ENCODE measurements at places on chromosomes 13 and 19. TPM values are rescaled to one million over a fixed set of nuclear protein-coding genes. Genes with fewer than 3 reads are reported as not detected.

The DMKN gene
- 0.32 TPM for total RNA-seq

DNA sequence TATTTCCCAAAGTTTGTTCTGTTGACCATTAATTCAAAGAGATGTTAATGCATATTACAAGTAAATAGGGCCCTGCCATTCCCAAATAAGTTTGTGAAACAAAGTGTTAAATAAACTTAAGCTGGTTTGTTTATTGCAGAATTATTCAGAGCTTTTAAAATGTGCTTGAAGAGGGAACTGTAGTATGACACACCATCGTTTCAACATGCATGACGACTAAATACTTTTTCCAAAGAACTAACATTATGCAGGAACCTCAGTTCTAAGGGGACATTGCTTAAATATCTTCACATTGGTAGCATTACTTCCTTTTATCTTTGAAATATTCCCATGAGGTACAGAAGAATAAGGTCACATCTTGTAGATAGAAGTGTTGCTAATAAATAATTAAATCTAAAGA is 14.6 kb downstream of the LHFPL6 start:
- H3K27ac ChIP-seq: no peak overlapping the region
- H3K4me1 ChIP-seq: peaks cover 38% of the 10 kb centered on the region
- H3K4me3 ChIP-seq: no peak overlapping the region
- DNase-seq: no peak
- H3K27me3 ChIP-seq: no peaks in the 10 kb centered on the region

The FAM216B gene
- total RNA-seq: not detected

GRCh38 chr13:91323349-91323748 is 24.1 kb upstream of the MIR17HG start:
- no peak overlapping the region for H3K27ac ChIP-seq
- no peak for DNase-seq
- H3K27me3 ChIP-seq: peaks cover 5% of the 10 kb centered on the region

GRCh38 chr13:73287831-73288230 is 229.0 kb downstream of the KLF5 start:
- H3K27ac ChIP-seq: no peak overlapping the region
- DNase-seq: no peak

DNA sequence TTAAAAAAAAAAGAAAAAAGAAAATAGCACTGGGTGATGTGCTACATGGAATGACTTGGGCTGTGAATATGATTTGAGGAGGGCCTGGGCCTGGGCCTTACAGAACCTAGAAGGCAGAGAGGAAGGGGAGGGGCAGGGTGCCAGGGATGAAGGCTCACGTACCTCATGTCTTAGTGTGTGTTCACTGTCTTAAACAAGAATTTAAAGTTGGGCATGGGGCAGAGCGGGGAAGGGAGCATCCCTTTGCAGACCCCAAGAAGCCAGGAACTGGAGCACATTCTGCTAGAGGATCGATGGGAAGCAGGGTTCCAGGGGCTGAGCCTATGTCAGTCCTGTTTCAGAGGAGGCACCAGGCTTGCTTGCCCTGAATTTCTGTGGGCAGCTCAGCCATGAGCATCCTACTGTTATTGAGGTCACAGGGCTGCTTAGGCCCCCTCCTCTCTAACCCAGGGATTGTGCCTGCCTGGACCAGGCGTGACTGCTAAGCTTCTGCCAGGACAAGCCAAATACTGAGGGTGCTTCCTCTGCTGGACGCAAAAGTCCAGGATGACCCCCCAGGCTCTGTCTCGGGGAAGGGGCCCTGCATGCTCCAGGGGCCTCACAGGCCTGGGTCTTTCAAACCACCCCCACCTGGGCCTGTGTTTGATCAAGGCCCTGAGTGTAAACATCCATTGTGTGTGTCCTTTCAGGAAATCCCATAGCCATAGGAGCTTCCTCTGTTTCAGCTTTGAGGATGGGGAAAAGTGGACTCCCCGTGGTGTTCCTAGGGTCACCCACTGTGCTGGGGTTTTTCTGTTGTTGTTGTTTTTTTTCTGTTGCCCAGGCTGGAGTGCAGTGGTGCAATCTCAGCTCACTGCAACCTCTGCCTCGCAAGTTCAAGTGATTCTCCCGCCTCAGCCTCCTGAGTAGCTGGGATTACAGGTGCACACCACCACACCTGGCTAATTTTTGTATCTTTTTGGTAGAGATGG is 4.8 kb downstream of the LSR start:
- no peak for DNase-seq
- peaks cover 23% of the 10 kb centered on the region for H3K27me3 ChIP-seq
- H3K27ac ChIP-seq: no peak overlapping the region
- no peaks in the 10 kb centered on the region for H3K4me1 ChIP-seq

DNA sequence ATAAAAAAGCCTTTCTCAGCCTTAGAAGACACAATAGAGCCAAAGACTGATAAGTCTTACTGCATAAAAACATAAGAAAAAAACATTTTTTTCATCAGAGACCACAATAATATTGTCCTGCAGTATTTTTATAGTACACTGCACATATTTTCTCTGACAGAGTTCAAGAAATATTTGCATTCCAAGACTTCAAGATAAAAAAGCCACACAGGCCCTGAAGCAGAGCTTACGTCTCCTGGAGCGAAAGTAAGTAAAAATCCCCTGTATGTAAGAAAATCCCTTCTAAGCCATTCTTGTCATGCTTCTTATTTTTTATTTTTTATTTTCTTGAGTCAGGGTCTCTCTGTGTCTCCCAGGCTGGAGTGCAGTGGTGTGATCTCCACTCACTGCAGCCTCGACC is 755.9 kb downstream of the LIG4 start:
- H3K36me3 ChIP-seq: no peaks in the 10 kb centered on the region
- DNase-seq: no peak
- H3K4me1 ChIP-seq: no peaks in the 10 kb centered on the region
- H3K27me3 ChIP-seq: no peaks in the 10 kb centered on the region
- H3K4me3 ChIP-seq: no peak overlapping the region

The PLK5 gene
- 0.46 TPM for total RNA-seq

- H3K36me3 ChIP-seq: peaks cover 12% of the 10 kb centered on the region
- peaks cover 29% of the 10 kb centered on the region for H3K4me1 ChIP-seq
- H3K27ac ChIP-seq: no peak overlapping the region
Measured at GRCh38 chr19:39542206-39542605, 2.2 kb upstream of the EID2 start.

Data from HFFc6 (cell line).